Activated naive CD8-positive, alpha-beta T cell treated with anti-CD3 and anti-CD28 coated beads for 36 hours (primary cell): ENCODE measurements at places on chromosomes 2 and 18.

DNA sequence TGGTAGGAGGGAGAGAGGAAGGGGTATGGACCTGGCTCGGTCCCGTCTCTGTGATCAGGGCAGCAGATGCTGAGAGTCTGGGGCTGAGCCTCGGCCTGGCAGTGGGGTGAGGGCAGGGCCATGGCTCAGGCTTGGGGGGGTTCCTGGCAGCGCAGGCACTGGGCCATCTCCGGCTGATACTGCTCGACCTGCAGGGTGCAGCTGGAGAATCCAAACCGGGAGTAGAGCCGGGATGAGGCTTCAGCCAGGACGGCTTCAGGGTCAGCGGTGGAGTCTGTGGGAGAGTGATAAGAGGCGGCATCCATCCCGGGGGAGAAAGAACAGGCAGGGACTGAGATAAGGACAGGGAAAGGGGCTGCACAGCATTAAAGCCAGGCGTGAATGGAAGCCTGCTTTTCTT, 7.7 kb downstream of the SLC30A3 start:
- no peak for DNase-seq

GRCh38 chr2:76316691-76317090, 606.0 kb upstream of the GCFC2 start:
- DNase-seq = no peak

DNA sequence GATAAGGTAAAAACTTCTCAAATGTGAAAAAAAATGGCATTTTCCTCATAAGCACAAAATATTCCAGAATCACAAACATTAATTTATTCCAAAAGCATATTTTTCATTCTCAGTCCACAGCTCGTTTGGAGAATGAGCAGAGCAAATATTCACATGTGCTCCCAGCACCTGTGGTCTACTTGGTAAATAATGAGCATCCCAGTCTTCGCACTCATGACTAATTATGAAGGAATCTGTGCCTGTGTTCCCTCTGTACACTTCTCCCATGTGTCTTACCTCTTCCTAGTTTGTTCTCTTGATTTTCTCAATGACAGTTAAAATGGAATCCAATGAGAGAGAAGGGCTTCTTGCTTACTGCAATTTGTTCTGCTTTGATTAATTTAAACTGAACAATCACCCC, 671.0 kb upstream of the SOX11 start:
- DNase-seq = no peak

- DNase-seq = no peak
Observed at GRCh38 chr2:234955091-234955591, 3.3 kb downstream of the SH3BP4 start.
